ENCODE measurements at places on chromosomes 6 and 20.

DNA sequence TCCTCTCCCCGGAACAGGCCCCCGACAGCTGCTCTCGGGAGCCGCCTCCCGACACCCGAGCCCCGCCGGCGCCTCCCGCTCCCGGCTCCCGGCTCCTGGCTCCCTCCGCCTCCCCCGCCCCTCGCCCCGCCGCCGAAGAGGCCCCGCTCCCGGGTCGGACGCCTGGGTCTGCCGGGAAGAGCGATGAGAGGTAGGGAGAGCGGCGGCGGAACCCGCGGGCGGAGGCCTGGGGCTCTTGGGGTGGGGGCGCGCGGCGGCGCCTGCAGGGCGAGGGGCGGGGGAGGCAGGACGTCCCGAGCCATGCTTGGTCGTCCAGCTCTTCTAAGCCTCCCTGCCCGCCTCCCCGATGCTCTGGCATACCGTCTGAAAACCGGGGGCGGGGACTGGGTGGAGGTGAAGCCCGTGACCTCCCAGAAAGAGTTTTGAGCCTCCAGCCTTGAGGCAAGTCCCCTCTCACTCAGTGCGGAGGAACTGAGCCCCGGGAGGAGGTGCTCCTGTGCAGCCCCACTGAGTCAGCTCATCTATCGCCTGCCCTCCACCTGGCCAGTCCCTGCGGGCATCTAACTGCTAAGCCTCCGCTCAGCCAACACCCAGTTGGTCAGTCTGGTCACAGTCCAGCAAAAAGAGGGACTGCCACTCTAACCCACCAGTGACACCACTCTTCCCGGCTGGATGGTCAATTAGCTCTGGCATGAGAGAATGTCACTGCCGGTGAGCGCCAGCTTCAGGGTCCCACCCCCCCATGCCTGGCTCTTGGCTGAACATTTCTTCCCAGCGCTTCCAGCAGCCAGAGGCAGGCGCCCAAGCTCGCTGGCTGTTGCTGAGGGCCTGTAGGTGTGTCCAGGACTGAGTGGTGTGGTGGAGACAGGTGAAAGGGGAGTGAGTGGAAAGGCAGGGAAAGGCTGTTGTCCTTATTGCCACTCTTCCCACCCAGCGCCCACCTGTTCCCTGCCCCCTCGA, 482 bp downstream of the DDR1 start:
- DNase-seq, result peak; percentile 58

GRCh38 chr6:129473546-129473945, 236.4 kb downstream of the ARHGAP18 start:
- no peak for DNase-seq

DNA sequence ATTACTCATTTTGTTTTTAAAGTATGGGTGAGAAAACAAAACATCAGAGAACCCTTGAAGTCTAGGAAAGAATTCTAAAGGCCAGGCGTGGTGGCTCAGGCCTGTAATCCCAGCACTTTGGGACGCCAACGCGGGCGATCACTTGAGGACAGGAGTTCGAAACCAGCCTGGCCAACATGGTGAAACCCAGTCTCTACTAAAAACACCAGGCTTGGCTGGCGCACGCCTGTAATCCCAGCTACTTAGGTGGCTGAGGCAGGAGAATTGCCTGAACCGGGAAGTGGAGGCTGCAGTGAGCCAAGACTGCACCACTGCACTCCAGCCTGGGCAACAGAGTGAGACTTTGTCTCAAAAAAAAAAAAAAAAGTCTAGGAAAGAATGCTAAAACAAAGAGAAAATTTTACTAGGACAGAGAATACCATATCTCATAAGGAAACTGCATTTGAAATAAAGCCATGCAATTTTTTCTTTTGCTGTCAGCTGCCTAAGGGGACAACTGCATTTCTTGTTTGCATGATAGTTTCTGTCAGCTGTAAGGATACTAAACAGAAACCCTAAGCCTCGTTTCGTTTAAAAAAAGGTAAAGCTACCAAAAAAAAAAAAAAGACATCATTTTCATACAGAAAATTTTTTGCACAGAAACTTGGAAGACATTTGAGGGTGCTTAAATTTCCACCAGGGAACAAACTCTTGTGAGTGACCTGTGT, 32.1 kb downstream of the SMLR1 start:
- DNase-seq, result no peak

DNA sequence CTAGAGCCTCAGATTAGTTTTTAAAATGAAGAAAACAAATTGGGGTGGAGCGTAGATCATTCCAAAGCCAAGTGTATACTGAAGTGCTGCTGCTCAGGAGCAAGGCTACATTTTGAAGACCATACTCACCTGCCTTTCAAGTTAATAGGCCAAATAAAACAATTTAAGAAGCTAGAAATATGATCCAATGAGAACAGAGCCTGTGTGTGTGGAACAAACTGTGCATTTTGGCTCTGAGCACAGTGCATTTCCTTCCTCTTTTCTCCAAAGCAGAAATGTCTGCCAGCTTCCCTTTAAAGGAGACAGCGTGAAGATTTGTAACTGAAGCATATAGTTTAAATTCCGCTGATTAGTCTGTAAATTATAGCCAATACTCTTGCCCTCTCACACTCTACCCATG, 3.2 kb upstream of the IFNGR1 start:
- DNase-seq, result no peak

- no peak for DNase-seq
Observed at GRCh38 chr6:26431258-26432172, 8.8 kb upstream of the BTN3A3 start.

DNA sequence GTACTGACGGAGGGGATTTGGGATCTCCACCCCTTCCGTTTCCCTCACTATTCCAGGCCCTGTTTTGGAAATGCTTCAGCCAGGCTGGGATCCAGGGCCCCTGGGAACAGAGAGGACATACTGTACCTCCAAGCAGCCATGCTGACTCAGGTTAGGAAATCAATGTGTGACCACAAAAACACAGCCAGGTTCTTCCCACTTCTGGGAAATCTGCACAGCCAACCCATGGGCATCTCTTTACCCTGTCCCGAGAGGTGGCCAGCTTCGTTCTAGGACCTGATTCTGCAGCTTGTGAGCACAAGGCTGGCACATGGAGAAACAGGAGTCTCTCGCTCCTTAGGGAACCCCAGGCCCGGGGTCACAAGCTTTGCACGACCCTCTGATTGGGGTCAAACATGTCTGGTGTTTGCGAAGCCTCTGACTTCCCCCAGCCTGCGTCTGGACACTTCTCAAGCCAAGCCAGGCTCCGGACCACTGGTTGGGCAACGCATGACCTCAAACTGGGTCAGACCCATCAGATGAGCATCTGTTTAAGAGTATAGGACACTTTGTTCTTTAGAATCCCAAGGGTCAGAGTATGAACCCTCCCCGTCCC, 8.3 kb upstream of the TTPAL start:
- no peak for DNase-seq

Data from GM12865 (cell line).